ENCODE measurements at places on chromosomes 16 and 17. TPM values are rescaled to one million over a fixed set of nuclear protein-coding genes. Genes with fewer than 3 reads are reported as not detected.

- DNase-seq = peak; percentile 93
Observed at GRCh38 chr16:30658731-30659506, 688 bp downstream of the FBRS start.

LRRC3C gene
- not detected for polyA plus RNA-seq

LITAFD gene
- polyA plus RNA-seq = not detected

- no peak for DNase-seq
Observed at GRCh38 chr16:10880594-10881452, 3.8 kb downstream of the CIITA start.

- DNase-seq = no peak
Observed at GRCh38 chr17:11885051-11885450, 112.2 kb downstream of the ZNF18 start.

SLC9A5 gene
- polyA plus RNA-seq = 1.9 TPM

- no peak for DNase-seq
Observed at GRCh38 chr17:56779322-56779721, 54.4 kb downstream of the C17orf67 start.

DNA sequence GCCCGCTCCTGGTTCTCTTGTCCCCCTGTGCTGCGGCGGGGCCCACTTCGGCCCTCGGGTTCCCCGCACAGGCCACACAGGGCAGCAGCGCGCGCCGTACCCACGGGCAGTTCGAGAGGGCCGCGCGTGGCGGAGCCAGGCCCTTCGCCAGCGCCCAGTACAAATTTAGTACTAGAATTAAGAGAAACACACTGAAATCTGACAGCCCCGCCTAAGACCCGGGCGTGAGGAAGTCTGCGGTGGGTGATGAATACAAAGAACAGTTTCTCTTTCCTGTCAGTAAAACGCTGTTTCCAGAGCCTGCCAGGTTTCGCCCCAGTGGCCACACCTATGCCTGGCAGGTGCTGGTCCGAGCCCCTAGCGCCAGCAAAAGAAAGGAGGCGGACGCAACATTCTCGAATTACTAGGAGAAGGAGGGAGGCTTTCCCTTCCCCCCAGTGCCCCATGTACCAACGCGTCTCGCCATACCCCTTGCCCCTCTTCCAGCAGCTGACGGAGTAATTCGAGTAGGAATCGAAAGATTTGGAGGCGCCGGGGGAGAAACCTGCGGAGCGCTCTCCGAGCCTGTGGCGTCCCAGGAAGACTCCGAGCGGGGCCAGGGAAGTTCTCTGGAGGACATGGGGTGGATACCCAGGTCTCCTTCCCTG is 591 bp upstream of the SLFN5 start:
- DNase-seq = peak; percentile 55

- DNase-seq = peak; percentile 94
Observed at GRCh38 chr16:4411684-4412083, 4.7 kb downstream of the CORO7 start.

DNA sequence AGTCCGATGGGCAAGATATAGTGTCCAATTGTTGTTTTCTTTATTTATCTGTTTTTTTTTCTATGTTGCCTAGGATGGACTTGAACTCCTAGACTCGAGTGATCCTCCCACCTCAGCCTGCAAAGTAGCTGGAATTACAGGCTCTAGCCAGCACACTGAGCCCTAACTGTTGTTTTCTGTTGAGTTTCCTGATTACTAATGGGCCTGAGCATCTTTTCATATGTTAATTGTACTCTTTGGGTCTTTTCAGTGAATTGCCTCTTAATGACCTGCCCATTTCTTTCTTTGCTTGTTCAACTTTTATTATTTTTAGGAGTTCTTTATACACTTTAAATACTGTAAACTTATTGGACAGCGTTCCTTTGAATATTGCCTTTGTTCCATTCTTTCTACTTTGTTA is 213.0 kb downstream of the HS3ST3B1 start:
- no peak for DNase-seq

DNA sequence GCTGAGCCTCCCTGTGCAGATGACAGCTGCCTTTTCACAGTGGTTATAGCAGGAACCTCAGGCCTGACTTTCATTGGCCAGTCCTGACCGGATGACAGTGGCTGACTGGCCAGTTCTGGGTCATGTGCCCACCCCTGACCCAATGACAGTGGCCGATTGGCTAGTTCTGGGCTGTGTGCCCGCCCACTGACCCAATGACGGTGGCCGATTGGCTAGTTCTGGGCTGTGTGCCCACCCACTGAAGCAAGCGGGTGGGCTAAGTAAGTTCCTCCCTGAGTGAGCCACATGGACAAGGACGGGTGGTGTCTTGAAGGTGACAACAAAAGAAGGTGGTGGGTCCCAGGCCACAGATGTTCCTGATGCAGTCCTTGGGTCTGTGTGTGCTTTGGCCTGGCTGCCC is 9.5 kb downstream of the DEF8 start:
- DNase-seq = peak; percentile 78

Data from right cardiac atrium (tissue), 5 donors.